ENCODE measurements at places on chromosomes 2 and 18.

GRCh38 chr2:41854227-41854626 is 193.6 kb upstream of the PKDCC start:
- no peak for DNase-seq

GRCh38 chr2:30104307-30104706 is 42.5 kb upstream of the YPEL5 start:
- DNase-seq, result no peak

GRCh38 chr2:227228061-227228667 is 63.7 kb downstream of the COL4A3 start:
- DNase-seq, result no peak

DNA sequence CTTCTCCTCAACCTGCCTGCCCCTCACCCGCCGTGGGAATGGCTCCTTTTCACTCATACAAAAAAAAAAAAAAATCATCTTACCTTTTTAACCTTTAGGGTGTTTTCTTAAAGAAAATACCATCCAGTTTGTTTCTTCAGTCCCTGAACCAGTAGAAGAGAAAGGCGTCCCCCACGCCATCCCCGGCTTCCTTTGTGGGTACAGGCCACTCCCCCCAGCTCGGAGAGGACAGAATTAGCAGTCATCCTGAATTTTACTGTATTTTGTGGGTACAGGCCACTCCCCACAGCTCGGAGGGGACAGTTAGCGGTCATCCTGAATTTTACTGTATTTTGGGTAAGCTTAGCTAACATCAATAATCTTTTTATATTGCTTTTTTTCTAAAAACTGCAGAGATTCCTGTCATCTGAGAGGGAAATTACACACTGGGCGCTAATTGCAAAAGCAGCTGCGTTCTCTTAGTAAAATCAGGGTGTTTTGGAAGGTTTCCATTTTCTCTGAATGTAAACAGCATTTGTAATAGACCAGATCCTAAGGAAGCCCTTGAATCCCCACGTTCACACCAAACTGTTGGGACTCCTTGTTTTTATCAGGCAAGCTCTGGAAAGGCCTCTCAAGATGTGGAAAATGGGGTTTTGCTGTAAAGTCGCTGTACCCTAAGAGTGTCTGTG is 72.5 kb downstream of the NFATC1 start:
- no peak for DNase-seq

GRCh38 chr2:208134928-208135586 is 5.4 kb upstream of the CRYGC start:
- DNase-seq, result no peak

GRCh38 chr2:186641132-186641806 is 51.4 kb downstream of the ITGAV start:
- no peak for DNase-seq

- no peak for DNase-seq
These were observed 17.3 kb downstream of the KLHL29 start for GRCh38 chr2:23402205-23402740.

- no peak for DNase-seq
These were observed 19.0 kb downstream of the DGKD start for GRCh38 chr2:233373316-233373715.

DNA sequence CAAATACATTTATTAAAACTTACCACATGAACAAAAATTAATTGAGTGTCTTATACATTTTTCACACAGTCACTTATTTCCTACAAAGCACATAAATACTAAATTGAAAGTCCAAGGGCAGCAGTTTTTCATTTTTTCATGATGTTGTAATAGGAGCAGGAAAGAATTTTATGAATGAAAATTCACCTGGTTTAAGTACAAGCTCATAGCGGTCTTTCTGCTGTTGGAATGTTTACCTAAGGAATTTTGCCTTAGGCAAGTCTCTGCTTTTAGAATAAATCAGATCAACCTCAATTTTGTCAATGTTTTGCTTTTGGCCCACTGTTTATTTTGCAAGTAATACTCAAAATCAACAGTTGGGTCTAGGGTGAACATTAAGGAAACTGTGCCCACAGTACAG is 40.0 kb downstream of the ETAA1 start:
- no peak for DNase-seq

DNA sequence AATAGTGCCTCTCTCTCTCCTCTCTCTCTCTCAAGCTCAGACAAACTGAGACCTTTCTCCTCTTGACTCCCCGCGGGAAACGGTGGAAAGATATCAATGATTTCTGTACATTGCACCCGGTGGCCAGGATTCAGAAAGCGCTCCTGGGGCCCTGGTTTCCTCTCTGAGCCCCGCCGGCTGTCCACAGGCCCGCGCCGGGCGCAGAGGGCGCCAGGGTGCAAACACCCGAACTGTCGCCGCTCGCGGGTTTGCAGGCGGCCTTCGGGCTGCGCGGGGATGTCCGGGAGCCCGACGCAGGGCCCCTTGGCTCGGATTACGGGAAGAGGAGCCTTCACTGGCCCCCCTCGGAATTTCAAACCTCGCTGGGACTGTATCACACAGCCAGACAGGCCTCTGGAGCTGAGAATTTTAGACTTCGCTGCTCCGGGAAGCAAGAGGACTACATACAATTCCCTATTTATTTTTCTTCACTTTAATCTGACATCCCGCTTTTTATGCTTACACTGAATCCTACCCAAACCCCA is 5.2 kb upstream of the EN1 start:
- peak; percentile 35 for DNase-seq

DNA sequence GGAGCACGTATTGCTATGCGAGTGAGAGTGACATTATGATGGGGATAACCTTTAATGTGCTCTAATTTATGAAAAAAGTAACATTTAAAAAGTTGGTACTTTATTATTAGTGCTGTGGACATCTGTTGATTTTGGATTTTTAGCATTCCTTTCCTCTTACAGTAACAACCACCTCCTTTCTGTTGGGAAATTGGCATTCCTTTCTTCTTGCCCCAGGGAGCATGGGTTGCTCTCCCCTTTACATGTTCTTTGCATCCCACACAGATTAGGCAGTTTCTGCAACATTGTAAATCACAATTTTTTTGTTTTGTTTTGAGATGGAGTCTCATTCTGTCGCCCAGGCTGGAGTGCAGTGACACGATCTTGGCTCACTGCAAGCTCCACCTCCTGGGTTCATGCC is 300.2 kb downstream of the LPIN1 start:
- DNase-seq, result no peak

GRCh38 chr2:151344906-151345305 is 12.5 kb upstream of the TNFAIP6 start:
- no peak for DNase-seq

DNA sequence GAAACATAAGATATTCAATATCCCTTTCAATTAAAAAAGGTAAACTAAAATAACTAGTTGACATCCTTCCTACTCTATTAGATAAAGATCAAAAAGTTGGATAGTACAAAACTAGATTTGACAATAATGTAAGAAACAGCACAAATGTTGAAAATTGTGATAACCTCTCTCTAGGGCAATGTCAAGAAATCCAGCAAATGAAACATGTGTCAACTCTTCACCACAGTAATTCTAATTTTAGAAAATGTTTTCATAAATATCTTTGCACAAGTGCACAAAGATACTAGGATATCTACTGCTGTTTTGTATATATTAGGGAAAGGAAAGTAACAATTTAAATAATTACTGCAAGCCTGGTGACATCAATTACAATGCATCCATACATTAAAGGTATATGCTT is 1220.1 kb downstream of the LRP1B start:
- no peak for DNase-seq
